MG63 (cell line): ENCODE measurements at places on chromosomes 5 and 9. TPM values are rescaled to one million over a fixed set of nuclear protein-coding genes. Genes with fewer than 3 reads are reported as not detected.

TMEM141 gene
- total RNA-seq, result 53.9 and 57.5 TPM in 2 replicates

SPATA31A5 gene
- total RNA-seq, result not detected in 2 replicates

DNA sequence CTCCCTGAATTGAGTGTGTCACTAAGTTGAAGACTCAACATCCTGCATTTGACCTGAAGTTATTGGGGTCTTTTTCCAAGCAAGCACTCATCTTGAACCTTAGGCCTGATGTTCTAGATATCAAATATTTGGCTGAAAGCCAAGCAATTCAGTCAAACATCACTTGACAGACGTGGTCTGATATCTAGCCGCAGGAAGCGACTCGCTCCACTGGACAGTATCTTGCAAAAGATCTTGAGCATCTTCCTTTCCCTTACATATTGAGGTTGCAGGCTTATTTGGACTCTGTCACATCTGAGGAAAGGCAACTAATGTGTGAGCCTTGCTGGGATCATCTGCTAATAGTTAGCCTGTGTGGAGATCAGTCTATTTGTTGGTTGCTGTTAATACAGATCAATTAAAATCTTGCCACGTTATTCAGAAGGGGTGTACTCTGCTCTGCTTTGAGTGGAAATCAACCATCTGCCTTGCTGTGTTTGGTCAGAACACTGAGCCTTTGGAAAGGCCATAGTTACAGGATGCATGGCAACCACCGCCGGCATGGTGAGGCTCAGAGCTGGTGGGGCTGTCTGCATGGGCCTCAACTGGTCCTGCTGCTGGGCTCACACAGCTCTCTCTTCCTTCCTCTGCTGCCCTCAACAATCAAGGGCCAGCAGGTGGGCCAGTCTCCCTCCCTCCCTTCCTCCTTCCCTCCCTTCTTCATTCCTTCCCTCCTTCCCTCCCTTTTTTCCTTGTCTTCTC, 166.9 kb upstream of the KLF9 start:
- DNase-seq, result no peak

DNA sequence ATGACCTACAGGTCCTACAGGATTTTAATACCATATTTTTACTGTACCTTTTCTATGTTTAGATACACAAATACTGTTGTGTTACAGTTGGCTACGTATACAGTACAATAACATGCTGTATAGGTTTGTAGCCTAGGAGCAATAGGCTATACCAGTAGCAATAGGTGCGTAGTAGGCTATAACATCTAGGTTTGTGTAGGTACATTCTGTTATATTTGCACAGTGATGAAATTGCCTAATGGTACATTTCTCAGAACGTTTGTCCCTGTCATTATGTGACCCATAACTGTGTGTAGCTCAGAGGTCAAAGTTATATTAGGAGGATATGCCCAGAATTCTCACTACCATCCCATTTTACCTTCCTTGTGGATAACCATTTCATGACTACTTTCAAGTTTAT, 59.7 kb downstream of the NIPBL start:
- no peak for DNase-seq

- peak; percentile 15 for DNase-seq
These were observed 789.3 kb downstream of the SEMA5A start for GRCh38 chr5:8756498-8757084.

DNA sequence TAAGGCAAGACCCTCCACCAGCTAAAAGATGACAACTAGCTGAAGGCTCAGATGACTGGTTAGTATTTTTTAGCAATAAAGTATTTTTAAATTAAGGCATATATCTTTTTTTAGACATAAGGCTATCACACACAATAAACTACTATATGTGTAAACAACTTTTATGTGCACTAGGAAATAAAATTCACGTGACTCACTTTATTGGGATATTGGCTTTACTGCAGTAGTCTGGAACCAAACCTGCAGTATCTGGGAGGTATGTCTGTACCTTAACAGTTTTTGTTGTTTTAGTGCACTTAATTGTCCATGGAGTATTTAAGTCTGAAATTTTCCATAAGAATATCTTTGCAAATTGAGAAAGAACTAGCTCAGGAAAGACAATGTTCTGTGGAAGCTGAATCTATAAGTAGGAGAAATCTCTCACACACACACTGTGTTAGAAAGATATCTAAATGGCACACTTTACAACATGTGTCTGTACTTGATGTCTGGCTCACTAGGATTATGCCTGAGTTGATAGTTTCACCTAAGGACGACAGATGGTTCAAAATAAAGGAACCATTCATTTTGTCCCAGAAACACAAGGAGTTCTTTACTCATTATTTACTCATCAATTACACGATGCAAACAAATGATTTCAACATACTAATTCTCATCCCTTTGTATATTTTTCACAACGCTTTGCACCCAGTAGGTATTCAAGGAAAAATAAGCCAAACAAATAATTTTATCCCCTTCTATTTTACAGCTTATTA, 4.6 kb downstream of the RAPGEF6 start:
- no peak for DNase-seq

DNA sequence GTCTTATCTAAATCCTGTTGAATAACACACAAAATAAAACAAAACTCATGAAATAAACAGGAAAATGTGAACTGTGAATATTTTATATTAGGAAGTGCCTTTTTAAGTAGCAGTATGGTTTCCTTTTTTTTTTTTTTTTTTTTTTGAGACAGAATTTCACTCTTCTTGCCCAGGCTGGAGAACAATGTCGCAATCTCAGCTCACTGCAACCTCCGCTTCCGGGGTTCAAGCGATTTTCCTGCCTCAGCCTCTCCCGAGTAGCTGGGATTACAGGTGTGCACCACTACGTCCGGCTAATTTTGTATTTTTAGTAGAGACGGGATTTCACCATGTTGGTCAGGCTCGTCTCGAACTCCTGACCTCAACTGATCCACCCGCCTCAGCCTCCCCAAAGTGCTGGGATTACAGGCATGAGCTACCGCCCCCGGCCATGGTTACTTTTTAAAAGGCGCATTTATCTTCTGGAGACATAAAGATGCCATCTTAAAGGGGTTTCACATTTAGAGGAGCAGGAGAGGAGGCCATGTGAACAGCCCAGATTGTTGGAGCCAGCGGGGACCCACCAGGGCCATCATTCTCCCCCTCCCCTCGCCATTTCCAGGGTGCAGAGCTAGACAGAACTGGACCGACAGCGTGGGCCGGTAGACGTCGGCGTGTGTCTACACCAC, 64.1 kb downstream of the ROR2 start:
- no peak for DNase-seq

DNA sequence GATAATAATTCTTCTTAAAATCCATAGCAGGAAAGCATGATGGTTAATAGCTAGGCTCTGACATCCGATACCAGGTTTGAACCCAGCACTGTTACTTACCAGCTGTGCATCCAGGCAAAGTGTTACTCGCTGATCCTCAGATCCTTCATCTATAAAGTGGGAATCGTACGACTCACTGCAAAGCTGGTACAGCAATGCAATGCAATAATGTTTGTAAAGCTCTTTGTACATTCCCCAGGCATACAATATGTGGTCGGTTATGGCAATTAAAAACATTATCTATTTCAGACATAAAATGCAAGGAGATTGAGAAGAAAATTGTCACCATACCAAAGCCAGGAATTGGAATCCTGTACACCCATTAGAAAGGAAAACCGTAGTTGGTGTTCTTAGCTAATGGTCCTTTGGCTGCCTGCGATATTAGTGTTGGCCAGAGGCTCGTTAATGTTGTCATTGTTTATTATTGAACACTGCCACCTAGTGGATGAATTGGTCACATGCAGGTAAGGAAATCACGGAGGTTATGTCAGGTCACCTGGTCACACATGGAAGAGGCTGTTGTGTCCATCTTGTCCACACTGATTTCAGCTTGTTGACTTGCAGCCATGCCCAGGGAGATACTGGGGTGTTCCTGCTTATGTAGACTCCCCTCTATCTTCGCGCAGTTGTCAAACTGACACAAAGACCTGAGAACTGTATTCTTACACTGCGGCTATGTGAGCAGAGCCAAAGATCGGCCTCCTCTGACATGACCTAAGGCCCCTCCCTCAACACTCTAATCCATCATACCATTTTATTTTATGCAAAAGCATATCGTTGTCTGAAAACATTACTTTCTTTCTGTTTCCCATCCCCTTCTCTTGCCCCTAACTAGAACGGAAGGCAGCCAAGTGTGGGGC, 87.5 kb upstream of the PPP2R2B start:
- DNase-seq, result peak; percentile 48

DNA sequence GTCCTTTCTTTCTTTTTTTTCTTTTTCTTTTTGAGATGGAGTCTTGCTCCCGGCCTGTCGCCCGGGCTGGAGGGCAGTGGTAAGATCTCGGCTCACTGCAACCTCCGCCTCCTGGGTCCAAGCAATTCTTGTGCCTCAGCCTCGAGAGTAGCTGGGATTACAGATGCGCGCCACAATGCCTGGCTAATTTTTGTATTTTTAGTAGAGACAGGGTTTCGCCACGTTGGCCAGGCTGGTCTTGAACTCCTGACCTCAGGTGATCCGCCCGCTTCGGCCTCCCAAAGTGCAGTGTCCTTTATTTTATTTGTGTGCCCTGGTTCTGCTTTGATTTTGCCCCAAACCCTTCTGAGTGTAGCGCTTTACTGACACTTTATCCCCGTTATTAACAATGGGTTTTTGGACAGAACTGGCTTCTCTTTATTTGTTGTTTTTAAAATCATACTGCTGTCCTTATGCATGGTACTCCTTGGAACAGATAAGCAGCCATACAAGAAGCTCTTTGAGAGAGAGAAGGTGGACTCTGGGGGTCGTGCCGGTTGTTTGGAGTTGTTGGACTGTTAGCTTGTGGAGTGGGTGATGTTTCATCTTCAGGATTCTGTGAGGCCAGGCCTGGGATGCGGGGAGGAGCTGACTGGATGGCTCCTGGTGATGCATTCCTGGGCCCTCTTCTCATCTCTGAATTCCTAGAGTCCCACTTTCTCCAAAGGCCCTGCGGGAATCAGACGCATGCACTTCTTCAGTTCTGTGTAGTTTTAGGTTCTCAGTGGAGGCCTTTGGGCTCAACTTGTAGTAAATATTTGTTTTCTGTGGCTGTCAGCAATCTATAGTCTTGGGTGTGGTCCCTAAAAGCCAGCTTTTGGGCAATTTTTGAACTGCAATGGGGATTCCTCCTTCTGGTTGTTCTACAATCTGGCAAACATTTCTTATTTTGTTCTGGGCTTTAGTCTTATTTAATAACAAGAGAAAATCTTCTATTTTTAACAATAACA, 47.8 kb downstream of the PTTG1 start:
- DNase-seq, result no peak

- DNase-seq, result no peak
These were observed 143.0 kb downstream of the NXNL2 start for GRCh38 chr9:88678008-88678407.
